ENCODE measurements at places on chromosomes 11 and 22. TPM values are rescaled to one million over a fixed set of nuclear protein-coding genes. Genes with fewer than 3 reads are reported as not detected.

UCP3 gene
- total RNA-seq = 4.1 TPM

FGF19 gene
- not detected for total RNA-seq

NFRKB gene
- total RNA-seq = 32.5 TPM

GRCh38 chr11:100687054-100687629, at the start of gene ARHGAP42:
Gene ARHGAP42, plus strand, starts transcription at chr11:100687288. Its CDS starts 391 bp downstream, at chr11:100687679.
- peak within 1 kb of the TSS; percentile 81 for H3K27ac ChIP-seq
- H3K4me3 ChIP-seq = peak within 1 kb of the TSS; percentile 54
- no peaks in the 10 kb centered on the region for H3K36me3 ChIP-seq
- DNase-seq = peak; percentile 77
- H3K4me1 ChIP-seq = peaks cover 11% of the 10 kb centered on the region
- no peaks in the 10 kb centered on the region for H3K27me3 ChIP-seq

- H3K27ac ChIP-seq = no peak overlapping the region
- H3K4me3 ChIP-seq = no peak overlapping the region
- H3K4me1 ChIP-seq = no peaks in the 10 kb centered on the region
- no peaks in the 10 kb centered on the region for H3K27me3 ChIP-seq
Measured at GRCh38 chr22:17098379-17098819, 13.6 kb downstream of the IL17RA start.

GRCh38 chr11:125086633-125087296, 23.7 kb downstream of the SLC37A2 start:
- no peaks in the 10 kb centered on the region for H3K36me3 ChIP-seq
- no peaks in the 10 kb centered on the region for H3K27me3 ChIP-seq
- DNase-seq = no peak
- no peak overlapping the region for H3K4me3 ChIP-seq

GRCh38 chr11:43504316-43504950, 145.7 kb downstream of the TTC17 start:
- H3K4me1 ChIP-seq = no peaks in the 10 kb centered on the region
- no peak for DNase-seq
- no peak overlapping the region for H3K27ac ChIP-seq
- no peaks in the 10 kb centered on the region for H3K36me3 ChIP-seq
- H3K4me3 ChIP-seq = no peak overlapping the region

DNA sequence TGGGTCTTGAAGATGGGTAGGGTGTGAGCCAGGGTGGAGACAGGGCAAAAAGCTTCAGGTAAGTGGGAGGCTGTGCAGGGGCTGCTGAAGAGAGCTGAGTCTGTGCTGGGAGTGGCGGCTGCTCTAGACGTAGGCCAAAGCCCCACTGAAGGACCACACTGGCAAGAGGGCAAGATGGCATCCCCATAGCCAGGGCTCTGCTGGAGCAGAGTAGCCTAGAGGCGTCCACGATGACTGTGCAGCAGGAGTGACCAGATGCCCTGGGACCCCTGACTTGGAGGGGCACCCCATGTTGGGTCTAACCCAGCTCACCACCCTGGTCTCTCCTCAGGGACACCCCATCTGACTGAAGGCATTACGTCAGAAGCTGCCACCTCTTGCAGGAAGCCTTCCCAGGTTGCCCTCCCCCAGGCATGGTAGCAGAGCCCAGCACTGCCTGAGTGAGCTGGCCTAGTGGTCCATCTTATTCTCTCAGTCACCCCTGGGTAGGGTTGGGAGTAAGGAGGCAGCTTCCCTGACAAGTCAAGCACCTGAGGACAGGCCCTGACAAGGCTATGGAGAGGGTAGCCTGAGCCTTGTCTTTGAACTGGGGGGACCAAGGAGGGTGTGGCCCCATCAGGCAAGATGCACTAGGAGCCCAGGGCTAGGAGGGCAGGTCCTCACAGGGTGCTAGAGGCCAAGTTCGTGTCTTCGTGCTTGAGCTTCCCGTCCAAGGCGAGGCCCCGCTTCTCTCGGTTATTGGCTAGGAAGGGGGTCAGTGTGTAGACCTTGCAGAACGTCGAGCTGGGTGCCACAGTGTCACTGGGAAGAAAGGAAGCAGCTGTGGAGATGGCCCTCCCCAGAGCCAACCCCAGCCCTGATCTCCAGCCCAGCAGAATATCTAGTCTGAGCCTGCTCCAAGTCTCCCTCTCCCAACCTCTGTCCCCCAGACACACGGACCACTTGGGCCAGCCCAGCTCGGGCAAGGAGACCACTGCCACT, 33.1 kb downstream of the TPBGL start:
- H3K4me1 ChIP-seq = no peaks in the 10 kb centered on the region
- no peak overlapping the region for H3K4me3 ChIP-seq
- H3K27ac ChIP-seq = no peak overlapping the region
- H3K27me3 ChIP-seq = no peaks in the 10 kb centered on the region
- no peaks in the 10 kb centered on the region for H3K36me3 ChIP-seq

DNA sequence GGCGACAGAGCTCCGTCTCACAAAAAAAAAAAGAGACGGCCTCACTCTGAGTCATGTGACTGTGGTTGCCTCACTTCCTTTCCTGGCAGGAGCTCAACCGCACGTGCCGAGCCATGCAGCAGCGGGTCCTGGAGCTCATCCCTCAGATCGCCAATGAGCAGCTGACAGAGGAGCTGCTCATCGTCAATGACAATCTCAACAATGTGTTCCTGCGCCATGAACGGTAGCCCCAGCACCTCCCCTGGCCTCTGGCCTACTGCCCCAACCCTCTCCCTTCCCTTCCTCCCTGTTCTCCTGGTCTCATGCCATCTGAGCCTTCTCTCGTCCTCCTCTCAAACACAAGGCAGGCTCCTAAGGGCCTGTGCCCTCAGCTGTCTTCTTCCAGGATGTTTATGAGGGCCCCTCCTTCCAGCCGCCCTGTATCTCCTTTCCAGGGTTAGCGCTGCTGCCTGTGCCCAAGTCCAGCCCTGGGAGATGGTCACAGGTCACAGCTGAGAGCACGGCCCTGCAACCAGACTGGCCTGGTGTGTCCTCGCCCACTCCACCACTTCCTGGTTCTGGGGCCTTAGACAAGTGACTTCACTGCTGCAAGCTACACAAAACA, 30.7 kb downstream of the TOM1 start:
- H3K27me3 ChIP-seq = no peaks in the 10 kb centered on the region
- H3K36me3 ChIP-seq = peaks cover 41% of the 10 kb centered on the region
- no peak overlapping the region for H3K4me3 ChIP-seq
- DNase-seq = peak; percentile 80
- H3K4me1 ChIP-seq = no peaks in the 10 kb centered on the region

DNA sequence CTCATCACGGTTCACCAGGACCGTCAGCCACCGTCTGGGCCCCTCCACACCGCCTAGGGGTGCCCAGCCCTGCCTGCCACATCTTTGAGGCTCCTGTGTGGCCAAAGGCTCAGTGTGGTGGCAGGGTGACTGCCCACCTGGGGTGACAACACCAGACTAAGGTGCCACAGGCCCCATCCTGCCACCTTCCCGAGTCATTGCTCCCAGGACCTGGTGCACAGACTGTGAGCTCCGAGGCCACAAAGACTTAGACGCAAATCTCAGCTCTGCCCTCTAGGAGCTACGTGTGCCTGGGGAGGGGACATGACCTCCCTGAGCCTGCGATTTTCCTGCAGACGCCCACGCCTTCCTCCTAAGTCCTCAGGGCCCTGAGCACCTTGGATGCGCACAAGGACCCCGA, 36.5 kb downstream of the KIAA0930 start:
- no peaks in the 10 kb centered on the region for H3K27me3 ChIP-seq
- peaks cover 13% of the 10 kb centered on the region for H3K4me1 ChIP-seq
- no peak overlapping the region for H3K4me3 ChIP-seq
- no peak overlapping the region for H3K27ac ChIP-seq
- H3K36me3 ChIP-seq = no peaks in the 10 kb centered on the region

DNA sequence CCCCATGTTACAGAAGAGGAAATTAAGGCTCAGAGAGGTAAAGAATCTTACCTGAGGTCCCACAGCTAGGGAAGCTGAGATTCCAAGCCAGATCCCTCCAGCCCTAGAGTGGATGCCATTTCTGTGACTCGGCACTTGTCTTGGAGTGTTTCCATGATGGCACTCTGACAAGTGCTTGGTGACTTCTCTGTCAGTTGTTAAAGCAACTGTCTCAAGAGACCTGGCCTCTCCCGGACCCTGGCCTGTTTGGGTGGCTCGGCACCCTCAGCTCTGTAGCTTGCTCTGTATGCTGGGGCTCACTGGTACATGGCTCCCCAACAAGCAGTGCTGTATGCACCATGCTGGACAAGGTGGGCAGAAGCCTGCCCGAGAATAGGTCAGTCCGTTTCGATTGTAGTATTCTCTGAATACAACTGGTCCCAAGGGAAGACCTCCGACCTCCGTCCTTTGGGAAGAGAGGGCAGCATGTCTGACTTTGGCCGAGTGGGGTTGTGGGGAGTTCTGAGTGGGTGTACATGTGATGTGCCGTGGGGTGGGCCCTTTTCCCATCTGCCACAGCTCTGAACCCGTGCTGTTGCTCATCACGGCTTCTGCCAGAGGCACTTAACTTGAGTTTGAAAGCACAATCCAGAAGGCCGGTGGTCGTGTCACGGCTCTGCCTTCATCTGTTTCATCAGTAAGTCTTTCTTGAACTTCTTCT, 12.4 kb downstream of the ACO2 start:
- H3K4me1 ChIP-seq = peaks cover 54% of the 10 kb centered on the region
- no peaks in the 10 kb centered on the region for H3K27me3 ChIP-seq
- H3K27ac ChIP-seq = peak overlapping the region; percentile 69
- H3K4me3 ChIP-seq = no peak overlapping the region
- H3K36me3 ChIP-seq = no peaks in the 10 kb centered on the region

GRCh38 chr22:30289980-30290313, 642 bp upstream of the CASTOR1 start:
- H3K4me1 ChIP-seq = peaks cover 31% of the 10 kb centered on the region
- peak overlapping the region; percentile 93 for H3K27ac ChIP-seq
- no peaks in the 10 kb centered on the region for H3K27me3 ChIP-seq
- no peak overlapping the region for H3K4me3 ChIP-seq
- peaks cover 27% of the 10 kb centered on the region for H3K36me3 ChIP-seq
- no peak for DNase-seq

DNA sequence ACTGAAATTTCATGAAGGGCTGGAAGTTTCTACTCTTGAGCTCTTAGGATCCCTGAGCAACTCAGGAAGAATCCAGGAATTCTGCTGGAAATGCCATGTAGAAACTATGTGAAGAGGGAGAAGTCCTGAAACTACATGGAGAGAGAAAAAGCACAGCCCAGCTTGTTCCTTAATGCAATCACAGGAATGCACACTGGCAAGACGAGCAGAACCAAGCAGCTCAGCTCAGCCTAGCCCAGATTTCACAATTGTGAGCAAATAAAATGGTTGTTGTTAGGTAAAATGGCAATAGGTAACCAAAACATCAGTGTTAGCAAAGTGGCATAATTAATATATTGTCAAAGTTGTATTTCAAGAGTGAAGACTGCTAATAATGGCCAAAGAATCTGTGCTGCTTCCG, 28.1 kb downstream of the ZNF214 start:
- H3K27ac ChIP-seq = peak overlapping the region; percentile 27
- H3K4me3 ChIP-seq = no peak overlapping the region
- H3K27me3 ChIP-seq = no peaks in the 10 kb centered on the region
- no peak for DNase-seq
- H3K36me3 ChIP-seq = no peaks in the 10 kb centered on the region

DNA sequence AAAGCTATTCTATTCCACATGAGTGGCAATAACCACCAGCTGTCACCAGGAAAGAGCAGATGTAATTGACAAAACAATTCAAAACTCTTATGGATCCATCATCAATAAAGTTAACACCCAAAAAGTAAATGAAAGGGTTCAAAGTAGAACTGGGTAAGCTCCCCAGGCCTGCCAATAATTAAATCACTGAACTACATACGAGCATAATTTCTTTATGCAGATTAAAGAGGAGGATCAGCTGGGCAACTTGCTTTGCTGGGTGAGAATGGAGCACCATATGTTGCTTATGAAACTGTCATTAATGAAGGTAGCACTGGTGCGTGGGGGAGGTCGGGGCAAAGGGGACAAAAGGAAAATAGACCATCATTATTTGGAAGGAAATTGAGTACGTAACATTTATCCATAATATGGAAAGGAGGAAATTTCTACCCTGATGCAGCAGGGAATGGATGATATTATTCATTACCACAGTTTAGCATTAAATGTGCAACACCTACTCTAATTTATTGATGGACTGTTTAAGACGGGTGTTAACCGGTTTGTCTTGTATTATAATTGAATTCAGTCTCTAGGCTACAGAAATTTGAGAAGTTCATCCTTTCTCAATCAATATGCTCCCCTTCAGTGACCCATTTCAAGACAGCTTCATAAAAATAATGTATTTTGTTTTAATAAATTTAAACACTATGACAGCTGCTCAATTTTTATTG, 315.9 kb downstream of the CADM1 start:
- no peaks in the 10 kb centered on the region for H3K36me3 ChIP-seq
- H3K4me3 ChIP-seq = no peak overlapping the region
- DNase-seq = no peak

DNA sequence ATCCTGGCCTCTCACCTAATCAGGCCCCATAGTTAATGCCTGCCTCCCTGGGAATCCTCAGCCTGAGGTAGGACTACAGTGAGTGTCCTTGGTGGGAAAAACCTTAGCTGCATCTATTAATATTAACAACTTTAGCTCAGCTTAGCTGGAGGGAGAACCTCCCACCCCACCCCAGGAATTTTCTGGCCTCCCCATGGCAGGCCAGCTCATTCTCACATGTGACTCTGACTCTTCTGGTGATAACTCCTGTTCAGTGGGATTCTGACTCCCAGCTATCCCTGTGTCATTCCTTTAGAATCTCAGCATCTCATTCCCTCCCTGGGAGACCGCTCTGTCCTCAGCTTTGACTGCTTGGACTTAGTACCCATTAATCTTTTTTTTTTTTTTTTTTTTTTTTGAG, 14.5 kb downstream of the ART5 start:
- no peaks in the 10 kb centered on the region for H3K27me3 ChIP-seq
- no peaks in the 10 kb centered on the region for H3K4me1 ChIP-seq
- no peak for DNase-seq

- H3K27me3 ChIP-seq = no peaks in the 10 kb centered on the region
- no peak for DNase-seq
- no peak overlapping the region for H3K27ac ChIP-seq
- no peaks in the 10 kb centered on the region for H3K36me3 ChIP-seq
Measured at GRCh38 chr11:22657101-22657694, 9.2 kb upstream of the GAS2 start.

GRCh38 chr11:35615921-35616900, 2.0 kb upstream of the FJX1 start:
- no peak overlapping the region for H3K4me3 ChIP-seq
- peaks cover 11% of the 10 kb centered on the region for H3K4me1 ChIP-seq
- H3K27me3 ChIP-seq = peaks cover 68% of the 10 kb centered on the region
- no peaks in the 10 kb centered on the region for H3K36me3 ChIP-seq
- no peak overlapping the region for H3K27ac ChIP-seq
- no peak for DNase-seq

- no peak for DNase-seq
- H3K27me3 ChIP-seq = peaks cover 37% of the 10 kb centered on the region
- no peaks in the 10 kb centered on the region for H3K36me3 ChIP-seq
- peaks cover 6% of the 10 kb centered on the region for H3K4me1 ChIP-seq
- no peak overlapping the region for H3K4me3 ChIP-seq
Measured at GRCh38 chr11:125494031-125494360, 2.1 kb downstream of the FEZ1 start.

Data from transverse colon (tissue), 4 donors.